ENCODE measurements at places on chromosomes 11 and 22. TPM values are rescaled to one million over a fixed set of nuclear protein-coding genes. Genes with fewer than 3 reads are reported as not detected.

The GGTLC2 gene
- total RNA-seq, result not detected

The KCTD14 gene
- 1.2 TPM for total RNA-seq

The OR4A16 gene
- total RNA-seq, result not detected

The VSIG2 gene
- total RNA-seq, result 8.7 TPM

The MS4A3 gene
- not detected for total RNA-seq

DNA sequence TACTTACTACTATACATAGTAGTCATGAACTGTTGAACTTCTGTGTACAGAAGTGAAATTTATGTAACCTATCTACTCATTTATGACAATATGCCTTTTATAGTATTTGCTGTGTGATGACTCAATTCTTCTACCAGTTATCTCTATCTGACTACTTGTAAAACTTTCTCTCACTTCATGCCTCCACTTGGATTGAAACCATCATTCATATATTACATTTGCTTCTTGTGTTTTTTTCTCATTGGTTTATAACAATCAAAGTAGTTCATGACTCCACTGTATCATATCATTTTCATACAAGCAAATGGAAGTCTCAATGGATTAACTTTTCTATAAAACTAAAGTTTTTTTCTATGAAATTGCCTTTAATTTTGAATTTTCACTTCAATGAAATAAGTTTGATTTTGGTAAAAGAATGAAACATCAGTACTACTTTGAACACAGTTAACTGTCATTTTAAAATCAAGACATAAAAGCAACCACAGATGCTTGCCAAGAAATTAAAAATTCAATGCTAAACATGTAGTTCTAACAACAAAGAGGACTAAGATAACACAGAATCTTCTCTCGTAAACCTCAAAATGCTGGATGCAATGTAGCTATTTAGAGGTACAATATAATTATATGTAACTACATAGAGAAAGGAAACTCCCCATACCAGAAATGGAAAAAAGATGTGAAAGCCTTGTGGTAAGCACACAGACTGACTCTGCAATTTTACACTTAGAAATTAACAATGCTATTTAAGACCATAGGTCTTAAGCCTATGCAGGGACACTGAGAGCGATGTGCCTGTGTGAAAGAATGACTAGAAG lies 27.6 kb upstream of the EXPH5 start:
- no peak overlapping the region for H3K4me3 ChIP-seq
- H3K27ac ChIP-seq, result no peak overlapping the region
- DNase-seq, result no peak

- H3K4me3 ChIP-seq, result no peak overlapping the region
- H3K27ac ChIP-seq, result no peak overlapping the region
- DNase-seq, result no peak
- H3K36me3 ChIP-seq, result no peaks in the 10 kb centered on the region
- H3K4me1 ChIP-seq, result peaks cover 24% of the 10 kb centered on the region
- peaks cover 10% of the 10 kb centered on the region for H3K27me3 ChIP-seq
Observed at GRCh38 chr11:128407962-128408361, 179.4 kb downstream of the ETS1 start.

DNA sequence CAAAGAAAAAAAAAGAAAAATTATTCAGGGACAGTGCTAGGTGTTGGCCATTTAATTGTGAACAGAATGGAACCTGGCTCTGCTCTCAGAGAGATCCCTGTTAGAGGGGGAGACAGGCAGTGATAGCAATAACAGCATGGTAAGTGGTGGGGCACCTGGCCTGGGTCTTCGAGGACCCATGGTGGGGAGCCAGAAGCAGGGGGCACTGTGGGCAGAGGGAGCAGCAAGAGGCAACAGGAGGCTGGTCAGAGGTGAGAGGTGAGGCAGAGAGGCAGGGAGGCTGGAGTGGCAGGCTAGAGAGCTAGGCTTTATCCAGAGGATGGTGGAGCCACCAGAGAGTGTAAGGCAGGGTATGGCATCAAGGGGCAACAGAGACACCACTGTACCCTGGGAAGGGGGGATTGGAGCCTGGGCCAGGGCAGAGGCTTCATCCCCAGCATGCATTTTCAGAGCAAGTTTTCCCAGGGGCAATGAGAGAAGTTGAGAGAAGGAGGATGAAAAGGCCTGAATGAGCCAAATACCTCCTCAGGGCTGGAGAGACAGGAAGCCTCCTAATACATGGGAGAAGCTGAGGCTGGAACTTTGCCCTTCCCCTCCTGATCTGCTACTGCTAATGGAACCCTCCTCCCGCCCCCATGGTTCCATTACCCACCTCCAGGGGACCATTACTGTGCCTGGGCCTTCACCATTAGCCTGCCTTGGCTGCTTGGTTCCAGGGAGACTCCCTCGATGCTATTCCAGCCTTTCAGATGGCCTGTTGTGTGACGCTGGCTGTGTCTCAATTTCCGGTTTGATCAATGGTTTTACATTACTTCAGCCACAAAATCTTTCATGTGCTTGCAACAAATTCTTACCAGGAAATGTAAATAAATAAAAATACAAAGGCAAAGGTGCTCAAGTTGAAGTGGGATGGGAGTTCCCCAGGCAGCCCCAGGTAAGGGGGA lies 2.6 kb upstream of the P2RY2 start:
- H3K36me3 ChIP-seq, result no peaks in the 10 kb centered on the region
- peaks cover 28% of the 10 kb centered on the region for H3K4me1 ChIP-seq
- H3K4me3 ChIP-seq, result no peak overlapping the region
- peak overlapping the region; percentile 39 for H3K27ac ChIP-seq

DNA sequence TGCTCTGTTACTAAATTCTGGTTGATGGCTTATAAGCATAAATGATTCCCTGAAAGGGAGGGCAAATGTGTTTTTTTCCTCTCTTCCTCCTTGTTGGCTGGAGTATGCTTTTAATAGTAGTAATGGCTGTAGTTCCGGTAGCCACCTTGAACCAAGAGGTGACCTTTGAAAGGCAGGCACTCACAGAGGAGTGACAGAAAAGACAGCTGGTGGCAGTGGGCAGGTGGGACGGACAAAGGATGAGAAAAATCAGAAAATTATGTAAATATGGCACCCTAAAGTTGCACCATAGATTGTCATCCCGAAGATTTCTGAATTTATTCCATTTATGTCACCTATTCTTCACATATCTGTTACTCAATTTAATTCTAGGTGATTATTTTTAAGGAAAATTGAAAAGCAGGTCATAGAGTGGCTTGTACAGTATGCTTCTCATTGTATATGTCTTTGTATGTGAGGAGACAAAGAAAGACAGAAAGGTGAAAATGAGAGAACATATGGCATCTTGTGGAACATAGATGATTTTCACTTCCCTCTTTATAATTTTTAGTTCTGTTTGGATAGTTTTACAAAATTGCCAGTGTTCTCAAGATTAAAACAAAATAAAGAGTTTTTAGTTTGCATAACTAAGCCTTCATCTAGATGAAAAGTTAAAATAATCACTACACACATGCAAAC lies 17.0 kb downstream of the CASP12 start:
- no peak for DNase-seq
- peaks cover 2% of the 10 kb centered on the region for H3K27me3 ChIP-seq

GRCh38 chr22:25478528-25478927 lies 85.9 kb upstream of the GRK3 start:
- H3K4me1 ChIP-seq, result peaks cover 12% of the 10 kb centered on the region
- no peaks in the 10 kb centered on the region for H3K27me3 ChIP-seq
- peaks cover 41% of the 10 kb centered on the region for H3K36me3 ChIP-seq
- DNase-seq, result no peak
- H3K27ac ChIP-seq, result no peak overlapping the region

GRCh38 chr11:124608147-124608546 lies 3.1 kb upstream of the PANX3 start:
- DNase-seq, result no peak
- no peak overlapping the region for H3K27ac ChIP-seq
- H3K4me1 ChIP-seq, result no peaks in the 10 kb centered on the region
- no peak overlapping the region for H3K4me3 ChIP-seq
- H3K27me3 ChIP-seq, result peaks cover 3% of the 10 kb centered on the region

- DNase-seq, result no peak
- H3K36me3 ChIP-seq, result no peaks in the 10 kb centered on the region
- no peaks in the 10 kb centered on the region for H3K4me1 ChIP-seq
Observed at GRCh38 chr11:94066901-94067429, 45.8 kb downstream of the HEPHL1 start.

GRCh38 chr11:16613512-16614381 lies 124.7 kb upstream of the C11orf58 start:
- peaks cover 22% of the 10 kb centered on the region for H3K27me3 ChIP-seq
- peak; percentile 91 for DNase-seq
- H3K27ac ChIP-seq, result peak overlapping the region; percentile 2

DNA sequence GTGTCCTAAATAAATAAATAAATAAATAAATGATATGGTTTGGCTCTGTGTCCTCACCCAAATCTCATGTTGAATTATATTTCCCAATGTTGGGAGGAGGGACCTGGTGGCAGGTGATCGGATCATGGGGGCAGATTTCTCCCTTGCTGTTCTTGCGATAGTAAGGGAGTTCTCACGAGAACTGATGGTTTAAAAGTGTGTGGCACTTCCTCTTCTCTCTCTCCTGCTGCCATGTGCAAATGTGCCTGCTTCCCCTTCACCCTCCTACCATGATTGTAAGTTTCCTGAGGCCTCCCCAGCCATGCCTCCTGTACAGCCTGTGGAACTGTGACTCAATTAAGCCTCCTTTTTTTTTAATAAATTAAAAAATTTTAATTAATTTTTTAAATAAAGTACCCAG lies 138.2 kb downstream of the FBXO7 start:
- H3K36me3 ChIP-seq, result no peaks in the 10 kb centered on the region
- H3K4me1 ChIP-seq, result peaks cover 16% of the 10 kb centered on the region
- no peaks in the 10 kb centered on the region for H3K27me3 ChIP-seq
- no peak overlapping the region for H3K27ac ChIP-seq
- no peak for DNase-seq

- peaks cover 6% of the 10 kb centered on the region for H3K4me1 ChIP-seq
- H3K36me3 ChIP-seq, result no peaks in the 10 kb centered on the region
- H3K27me3 ChIP-seq, result peaks cover 89% of the 10 kb centered on the region
- DNase-seq, result no peak
- H3K27ac ChIP-seq, result no peak overlapping the region
- peak overlapping the region; percentile 71 for H3K4me3 ChIP-seq
Observed at GRCh38 chr22:26170112-26170492, 840 bp downstream of the SEZ6L start.

DNA sequence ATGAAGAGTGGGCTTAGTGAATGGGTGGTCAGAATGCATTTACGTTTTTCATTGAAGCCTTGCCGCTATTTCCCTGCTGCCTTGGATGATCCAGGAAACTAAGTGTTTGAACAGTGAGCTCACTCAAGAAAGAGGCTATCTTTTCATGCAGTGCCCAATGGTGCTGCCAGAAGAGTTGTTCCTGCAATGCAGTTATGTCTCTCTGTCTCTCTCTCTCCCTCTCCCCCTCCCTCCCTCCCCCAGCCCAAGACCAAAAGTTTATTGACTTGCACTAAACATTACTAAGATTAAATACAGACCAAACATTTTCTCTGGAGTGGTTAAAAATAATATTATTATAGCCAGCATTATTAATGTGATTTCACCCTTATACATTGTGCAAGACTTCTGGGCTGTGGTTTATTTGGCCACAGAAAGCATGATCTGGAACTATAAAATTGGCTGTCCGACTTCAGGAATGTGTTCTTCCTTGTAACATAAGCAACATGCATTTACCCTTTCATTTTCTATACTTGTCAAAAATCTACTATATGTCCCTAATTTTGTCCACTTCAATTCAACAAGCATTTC lies 6.6 kb upstream of the FUT4 start:
- H3K4me3 ChIP-seq, result peak overlapping the region; percentile 29
- DNase-seq, result no peak
- H3K36me3 ChIP-seq, result no peaks in the 10 kb centered on the region
- peak overlapping the region; percentile 42 for H3K27ac ChIP-seq

DNA sequence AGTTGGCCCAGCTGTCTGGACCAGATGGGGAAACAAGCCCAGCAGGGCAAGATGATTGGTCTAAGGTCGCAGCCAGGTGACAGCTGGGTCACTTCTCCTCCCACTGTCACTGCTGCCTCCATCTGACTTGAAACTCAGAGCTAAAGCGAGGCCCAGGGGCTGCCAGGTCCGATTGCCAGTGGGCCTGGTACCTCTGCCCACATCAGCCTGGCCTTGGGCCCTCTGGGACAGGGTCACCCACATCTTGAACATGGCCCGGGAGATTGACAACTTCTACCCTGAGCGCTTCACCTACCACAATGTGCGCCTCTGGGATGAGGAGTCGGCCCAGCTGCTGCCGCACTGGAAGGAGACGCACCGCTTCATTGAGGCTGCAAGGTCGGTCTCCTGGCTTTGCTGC lies 5.8 kb downstream of the SSH3 start:
- H3K4me1 ChIP-seq, result peaks cover 10% of the 10 kb centered on the region
- no peaks in the 10 kb centered on the region for H3K36me3 ChIP-seq
- H3K27me3 ChIP-seq, result no peaks in the 10 kb centered on the region
- H3K27ac ChIP-seq, result no peak overlapping the region
- DNase-seq, result no peak

Measured in type B pancreatic cell (in vitro differentiated cells).